SK-MEL-5 (cell line): ENCODE measurements at places on chromosomes 16 and 17. TPM values are rescaled to one million over a fixed set of nuclear protein-coding genes. Genes with fewer than 3 reads are reported as not detected.
A peak's percentile ranks its signal among the peaks of the same experiment; 100 is the strongest.

RAB37 gene
- 0.40 and 0.66 TPM in 2 replicates for total RNA-seq

- DNase-seq, result no peak
Observed at GRCh38 chr17:247767-248166, 66.3 kb upstream of the DOC2B start.

RNU2-1 gene
- total RNA-seq, result not detected in 2 replicates

GRCh38 chr16:67951485-67951884, 7.6 kb upstream of the LCAT start:
- no peak for DNase-seq

GRCh38 chr17:36544044-36544306, 744 bp upstream of the GGNBP2 start:
- DNase-seq, result peak; percentile 63

GRCh38 chr16:67165121-67166078, 855 bp downstream of the HSF4 start:
- DNase-seq, result no peak

- DNase-seq, result no peak
Observed at GRCh38 chr16:13606804-13607203, 313.1 kb upstream of the ERCC4 start.

AGRP gene
- not detected in 2 replicates for total RNA-seq

ZSCAN10 gene
- total RNA-seq, result 0.13 TPM in 1 of 2 replicates, not detected in the other

HOXB3 gene
- 1.1 and 1.5 TPM in 2 replicates for total RNA-seq
